A549 treated with CORT108297 at 1 μM for 4 hours (cell line): ENCODE measurements at places on chromosomes 2 and 18. TPM values are rescaled to one million over a fixed set of nuclear protein-coding genes. Genes with fewer than 3 reads are reported as not detected.

Gene SLC35F6
- 34.5 to 41.0 TPM (median 35.9 TPM) in 5 replicates for total RNA-seq

Gene NXPH2
- total RNA-seq = not detected in 5 replicates

Gene ARPC2
- total RNA-seq = 286 to 304 TPM (median 295 TPM) in 5 replicates

Gene IL1RL1
- total RNA-seq = 0.67 to 1.2 TPM (median 0.86 TPM) in 5 replicates
